ENCODE measurements at places on chromosomes 2 and 18. TPM values are rescaled to one million over a fixed set of nuclear protein-coding genes. Genes with fewer than 3 reads are reported as not detected.

GKN2 gene
- not detected for total RNA-seq

DNA sequence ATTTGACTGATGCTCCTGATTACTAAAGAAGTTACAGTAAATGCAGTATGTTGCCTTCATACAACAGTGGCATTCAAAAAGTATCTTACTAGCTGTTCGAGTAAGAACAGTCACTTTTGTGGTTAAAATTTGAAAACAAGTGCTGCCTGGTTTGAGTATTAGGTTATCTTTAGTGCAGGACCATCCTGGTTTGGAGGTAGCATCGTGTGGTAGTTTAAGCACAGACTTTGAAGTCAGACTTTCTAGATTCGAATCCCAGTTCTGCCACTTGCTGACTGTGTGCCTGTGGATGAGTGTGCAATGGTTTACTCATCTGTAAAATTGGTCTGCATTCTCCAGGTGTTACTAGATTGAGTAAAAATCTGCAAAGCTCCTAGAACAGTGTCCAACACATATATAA is 96.8 kb downstream of the SGPP2 start:
- no peak overlapping the region for H3K4me3 ChIP-seq
- no peaks in the 10 kb centered on the region for H3K36me3 ChIP-seq
- peaks cover 2% of the 10 kb centered on the region for H3K4me1 ChIP-seq
- DNase-seq, result no peak

GRCh38 chr2:10964052-10964790 is 52.5 kb downstream of the KCNF1 start:
- H3K27ac ChIP-seq, result no peak overlapping the region
- peaks cover 13% of the 10 kb centered on the region for H3K27me3 ChIP-seq
- no peak for DNase-seq
- H3K36me3 ChIP-seq, result no peaks in the 10 kb centered on the region

- no peaks in the 10 kb centered on the region for H3K36me3 ChIP-seq
- no peak overlapping the region for H3K4me3 ChIP-seq
Measured at GRCh38 chr2:198916548-198917080, 541.1 kb downstream of the SATB2 start.

- H3K4me1 ChIP-seq, result peaks cover 61% of the 10 kb centered on the region
- H3K27ac ChIP-seq, result peak overlapping the region; percentile 43
- no peak for DNase-seq
Measured at GRCh38 chr2:230600285-230600684, 112.4 kb upstream of the CAB39 start.

- no peaks in the 10 kb centered on the region for H3K27me3 ChIP-seq
- H3K4me1 ChIP-seq, result peaks cover 3% of the 10 kb centered on the region
- DNase-seq, result no peak
- H3K27ac ChIP-seq, result no peak overlapping the region
- H3K4me3 ChIP-seq, result no peak overlapping the region
Measured at GRCh38 chr2:29607038-29607420, 314.4 kb downstream of the ALK start.

GRCh38 chr18:8662560-8663255 is 42.6 kb upstream of the MTCL1 start:
- no peak overlapping the region for H3K4me3 ChIP-seq
- no peak for DNase-seq
- H3K27ac ChIP-seq, result no peak overlapping the region
- no peaks in the 10 kb centered on the region for H3K36me3 ChIP-seq
- peaks cover 5% of the 10 kb centered on the region for H3K4me1 ChIP-seq

GRCh38 chr2:163701399-163702195 is 34.2 kb downstream of the FIGN start:
- H3K27ac ChIP-seq, result no peak overlapping the region
- DNase-seq, result no peak
- no peaks in the 10 kb centered on the region for H3K36me3 ChIP-seq
- no peak overlapping the region for H3K4me3 ChIP-seq

DNA sequence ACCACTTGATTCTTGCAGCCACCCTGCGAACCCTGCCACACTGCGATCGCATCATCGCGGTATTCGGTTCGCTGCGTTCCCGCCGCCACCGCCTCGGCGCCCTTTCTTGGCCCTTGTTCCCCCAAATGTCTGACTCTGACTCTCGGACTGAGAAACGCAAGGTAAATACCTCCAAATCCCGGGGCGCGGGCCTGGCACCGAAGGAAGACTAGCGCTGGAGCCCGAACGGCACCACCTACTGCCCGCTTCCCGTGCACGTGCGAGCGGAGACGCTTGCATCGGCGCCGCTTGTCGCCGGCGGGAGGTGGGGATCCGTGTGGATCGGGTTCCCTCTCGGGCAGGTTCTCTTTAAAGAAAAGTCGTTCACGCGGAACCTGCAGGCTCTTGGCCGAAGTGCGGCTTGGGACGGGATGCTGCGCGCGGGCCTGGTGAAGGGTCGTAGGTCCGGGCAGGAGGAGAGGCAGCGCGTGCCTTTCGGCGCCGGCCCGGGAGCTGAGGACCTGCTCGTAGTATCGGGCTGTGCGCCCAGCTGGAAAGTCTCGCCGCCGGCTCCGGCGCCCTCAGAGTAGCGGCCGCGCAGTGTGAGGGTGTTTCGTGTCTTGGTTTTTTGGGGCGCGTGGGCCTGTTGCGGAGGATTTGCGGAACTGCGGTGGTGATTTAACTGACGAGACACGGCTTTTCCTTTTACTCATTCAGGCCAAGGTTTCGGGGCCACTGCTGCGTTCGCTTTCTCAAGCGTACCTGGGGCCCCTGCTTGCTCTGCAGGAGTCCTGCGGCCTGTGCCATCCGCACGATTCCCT is 514 bp downstream of the BCL2L11 start:
- DNase-seq, result peak; percentile 58
- peak overlapping the region; percentile 70 for H3K27ac ChIP-seq
- H3K4me1 ChIP-seq, result peaks cover 52% of the 10 kb centered on the region
- peak overlapping the region; percentile 89 for H3K4me3 ChIP-seq
- H3K36me3 ChIP-seq, result peaks cover 30% of the 10 kb centered on the region

DNA sequence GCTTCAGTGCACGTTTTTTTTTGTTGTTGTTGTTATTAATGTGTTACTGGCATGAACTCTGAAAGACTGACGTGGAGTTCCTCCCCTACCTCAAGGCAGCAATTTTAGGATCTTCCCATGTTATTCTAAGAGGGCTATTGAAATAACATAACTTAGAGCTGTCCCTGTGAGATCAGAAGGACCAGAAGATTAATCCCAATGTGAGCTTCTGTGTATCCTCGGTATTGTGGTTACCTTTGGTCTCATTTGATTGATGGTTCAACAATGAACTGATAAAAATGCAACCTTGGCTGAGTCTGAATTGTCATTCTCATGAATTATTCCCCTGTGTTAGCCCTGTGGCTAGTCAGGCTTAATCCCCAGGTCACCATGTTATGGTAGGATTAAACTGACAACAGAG is 394.1 kb downstream of the TRIB2 start:
- no peaks in the 10 kb centered on the region for H3K27me3 ChIP-seq
- H3K27ac ChIP-seq, result no peak overlapping the region

DNA sequence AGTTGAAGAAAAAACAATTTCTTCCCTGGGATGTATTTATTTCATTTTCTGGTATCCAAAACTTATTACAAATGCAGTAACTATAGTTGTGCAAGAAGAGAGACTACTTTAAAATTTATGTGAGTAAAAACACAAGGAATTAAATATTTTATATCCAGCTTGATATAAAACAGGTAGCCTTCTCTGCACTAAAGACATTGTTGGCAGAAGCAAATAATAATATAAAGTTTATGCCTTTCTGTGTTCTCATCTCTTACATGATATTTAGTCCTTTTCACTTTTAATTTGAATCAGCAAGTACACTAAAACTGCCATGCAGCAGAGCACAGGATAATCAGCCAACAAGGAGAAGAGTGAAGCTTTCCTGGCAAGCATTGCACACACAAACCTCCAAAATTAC is 352.7 kb downstream of the ARL6IP6 start:
- H3K4me1 ChIP-seq, result no peaks in the 10 kb centered on the region
- H3K27me3 ChIP-seq, result no peaks in the 10 kb centered on the region
- no peak overlapping the region for H3K4me3 ChIP-seq
- no peak for DNase-seq

DNA sequence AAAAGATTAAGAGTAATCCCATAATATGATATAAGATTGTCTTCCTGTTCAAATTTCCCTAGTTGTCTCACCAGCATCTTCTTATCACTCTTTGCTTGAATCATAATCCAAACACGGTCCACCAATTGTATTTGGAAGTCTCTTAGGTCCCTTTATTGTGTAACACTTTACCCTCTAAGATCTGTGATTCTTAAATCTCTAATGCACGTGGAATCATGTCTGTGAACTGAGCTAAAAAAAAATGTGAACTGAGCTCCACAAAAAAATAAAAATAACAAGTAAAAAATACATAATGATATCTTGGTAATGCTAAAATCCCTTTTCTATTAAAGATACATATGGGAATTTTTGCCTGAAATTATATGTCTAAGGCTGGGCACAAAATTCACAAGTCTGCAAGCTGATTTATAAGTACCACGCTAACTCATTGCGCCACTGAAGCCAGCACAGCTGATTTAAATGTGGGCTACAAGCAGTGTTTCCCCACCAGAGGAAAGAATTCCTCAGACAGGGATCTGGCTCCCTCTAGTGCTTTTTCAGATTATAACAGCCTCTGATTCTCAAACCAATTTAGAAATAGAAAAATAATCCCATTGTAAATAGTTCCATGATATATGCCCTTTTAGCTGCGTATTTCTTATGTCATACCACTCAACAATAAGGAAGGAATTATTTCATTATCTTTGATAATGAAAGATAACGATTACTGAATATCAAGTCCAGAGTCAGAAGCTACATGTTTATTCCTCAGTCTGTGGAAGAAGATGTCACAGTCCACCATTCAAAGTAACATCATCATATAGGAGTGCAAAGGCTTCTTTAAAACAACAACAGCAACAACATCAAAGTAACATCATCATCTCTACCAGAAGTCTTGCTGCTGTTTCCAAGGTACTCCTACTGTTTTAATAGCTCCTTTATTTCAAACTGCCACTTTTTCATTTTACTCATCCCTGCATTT is 22.9 kb downstream of the RBM43 start:
- H3K27me3 ChIP-seq, result peaks cover 10% of the 10 kb centered on the region
- H3K4me1 ChIP-seq, result no peaks in the 10 kb centered on the region
- H3K4me3 ChIP-seq, result no peak overlapping the region
- H3K27ac ChIP-seq, result no peak overlapping the region
- DNase-seq, result peak; percentile 25

All from activated CD4-positive, alpha-beta memory T cell treated with anti-CD3 and anti-CD28 coated beads, Interleukin-2, amount 10 ng/mL, durations not matched to agents 7 days and 5 days (primary cell).